Stimulated activated CD8-positive, alpha-beta memory T cell treated with anti-CD3 and anti-CD28 coated beads, Interleukin-2, amount 100 ng/mL, for 48 hours (primary cell): ENCODE measurements at places on chromosomes 12 and 14.

- no peak for DNase-seq
These were observed 557 bp downstream of the COPS7A start for GRCh38 chr12:6724409-6724797.

DNA sequence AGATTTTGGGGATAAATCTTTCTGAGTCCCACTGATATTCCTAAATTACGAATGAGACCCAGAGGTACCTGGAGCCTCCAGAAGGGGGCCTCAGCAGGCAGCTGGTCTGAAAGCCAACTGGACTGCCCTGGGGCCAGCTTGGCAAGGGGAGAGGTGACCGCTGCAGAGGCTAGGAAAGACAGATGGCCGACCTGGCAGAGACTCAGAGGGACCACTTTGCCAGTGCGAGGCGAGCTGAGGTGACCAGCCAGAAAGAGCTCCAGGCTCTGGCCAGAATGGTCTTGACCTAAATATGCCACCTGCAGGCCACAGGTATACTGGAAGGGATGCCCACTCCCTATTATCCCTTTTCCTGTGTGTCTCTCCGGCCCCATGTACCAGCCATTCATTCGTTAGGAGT, 256.8 kb upstream of the GARIN6 start:
- no peak for DNase-seq

DNA sequence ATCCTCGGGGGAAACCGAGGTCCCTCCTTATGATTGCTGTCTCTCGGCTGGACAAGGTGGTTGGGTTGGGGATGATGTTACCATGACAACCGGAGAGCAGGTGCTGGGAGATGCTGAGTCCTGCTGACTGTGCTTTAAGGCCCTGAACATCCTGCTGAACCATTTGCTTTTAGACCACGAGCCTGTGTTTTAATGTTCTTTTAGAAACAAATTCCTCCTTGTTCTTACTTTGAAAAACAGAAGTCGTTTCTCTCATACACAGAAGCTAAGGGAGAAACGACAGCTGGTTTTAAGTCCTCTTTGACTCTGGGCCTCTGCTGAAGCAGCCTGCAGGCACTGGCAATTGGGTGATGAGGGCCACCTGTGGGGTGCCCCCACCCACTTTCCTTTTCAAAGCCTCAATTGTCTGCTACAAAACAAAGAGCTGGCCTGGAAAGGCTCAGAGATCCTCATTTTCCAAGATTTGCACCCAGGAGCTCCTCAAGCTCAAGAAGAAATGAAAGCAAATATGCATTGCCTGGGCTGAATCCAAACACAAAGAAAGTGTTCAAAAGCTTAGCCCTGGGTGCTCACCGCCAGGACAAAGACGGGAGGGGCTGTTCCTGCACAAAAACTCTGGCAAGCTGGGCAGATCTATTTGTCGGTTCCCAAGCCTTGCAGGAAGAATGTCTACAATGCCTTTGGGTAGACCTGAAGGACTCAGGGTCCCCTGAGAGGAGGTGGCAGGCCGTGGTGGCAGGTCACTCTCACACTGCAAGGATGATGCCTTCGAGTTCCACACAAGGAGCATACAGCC, 90.0 kb upstream of the CLMN start:
- no peak for DNase-seq

DNA sequence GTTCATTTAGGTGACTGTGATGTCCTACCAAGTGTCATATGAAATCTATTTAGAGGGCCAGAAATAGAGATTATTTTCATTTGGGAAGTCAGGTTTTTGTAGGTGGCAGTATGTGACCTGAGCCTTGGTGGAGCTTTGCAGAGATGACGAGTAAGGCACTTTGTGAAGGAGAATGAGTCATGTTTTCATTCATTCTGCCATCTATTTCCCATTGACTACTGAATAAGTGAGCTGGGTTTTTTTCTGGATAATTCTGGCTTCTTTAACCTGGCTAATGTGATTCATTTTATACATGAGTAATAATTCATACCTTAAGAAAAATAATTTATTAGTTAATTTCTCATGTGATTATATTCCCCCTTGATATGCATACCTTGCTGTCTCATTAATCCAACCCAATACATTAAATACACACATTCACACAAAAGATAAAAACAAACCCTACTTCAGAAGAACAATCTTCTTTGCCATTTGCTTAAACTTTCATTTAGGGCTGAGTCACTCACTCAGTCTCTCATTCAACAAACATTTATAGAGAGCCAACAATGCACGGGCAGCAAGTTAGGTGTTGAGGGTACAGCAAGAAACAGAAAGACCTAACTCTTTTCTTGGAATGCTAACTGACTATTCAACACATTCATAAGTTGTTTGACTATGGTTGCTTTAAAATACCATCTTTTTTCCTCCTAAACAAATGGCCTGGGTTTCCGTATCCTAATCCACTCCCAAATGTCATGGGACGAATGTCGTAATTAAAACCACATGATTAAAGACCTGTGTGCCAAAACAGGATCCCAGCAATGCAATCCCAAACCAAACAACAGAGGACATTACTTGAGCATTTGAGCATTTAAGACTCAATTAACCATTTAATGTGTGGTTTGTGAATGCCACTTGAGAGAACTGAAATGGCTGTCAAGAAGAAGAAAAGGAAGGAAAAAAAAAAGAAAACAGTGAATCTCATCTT, 78.0 kb downstream of the KITLG start:
- no peak for DNase-seq

DNA sequence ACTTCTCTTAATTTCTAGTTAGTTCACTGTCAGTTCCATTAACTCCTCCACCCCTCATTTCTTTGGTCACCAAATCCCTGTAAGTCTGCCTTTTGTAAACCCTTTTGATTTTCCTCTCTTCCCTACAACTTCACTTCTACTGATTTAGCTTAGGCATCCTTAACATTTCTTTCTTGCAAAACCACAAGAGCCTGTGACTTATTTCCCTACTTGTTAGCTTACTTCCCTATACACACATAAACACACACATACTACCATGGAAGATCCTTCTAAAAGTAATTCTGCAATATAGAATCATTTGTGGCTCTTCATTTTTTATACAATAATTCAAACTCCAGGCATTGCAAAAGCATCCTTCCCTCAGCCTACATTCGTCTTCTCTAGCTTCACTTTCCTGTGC, 494.3 kb upstream of the USP15 start:
- DNase-seq: no peak

DNA sequence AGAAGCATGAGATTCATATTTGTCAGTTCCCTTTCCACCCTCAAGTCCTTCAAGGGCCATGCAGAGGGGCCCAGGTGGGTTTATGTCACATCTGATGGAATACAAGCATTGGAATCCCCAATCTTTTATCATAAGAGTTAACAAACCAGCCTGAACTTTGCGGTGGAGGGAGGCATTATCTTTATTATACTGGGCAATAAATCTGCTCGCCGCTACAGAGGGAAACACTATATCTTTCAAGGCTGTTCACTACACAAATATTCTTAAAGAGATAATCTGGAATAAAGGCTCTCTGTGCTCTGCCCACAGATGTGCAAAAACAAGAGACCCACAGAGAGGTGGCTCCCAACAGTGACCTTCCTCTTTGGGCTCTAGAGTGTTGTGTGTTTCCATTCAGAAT, 153.6 kb upstream of the PLEKHA5 start:
- no peak for DNase-seq

DNA sequence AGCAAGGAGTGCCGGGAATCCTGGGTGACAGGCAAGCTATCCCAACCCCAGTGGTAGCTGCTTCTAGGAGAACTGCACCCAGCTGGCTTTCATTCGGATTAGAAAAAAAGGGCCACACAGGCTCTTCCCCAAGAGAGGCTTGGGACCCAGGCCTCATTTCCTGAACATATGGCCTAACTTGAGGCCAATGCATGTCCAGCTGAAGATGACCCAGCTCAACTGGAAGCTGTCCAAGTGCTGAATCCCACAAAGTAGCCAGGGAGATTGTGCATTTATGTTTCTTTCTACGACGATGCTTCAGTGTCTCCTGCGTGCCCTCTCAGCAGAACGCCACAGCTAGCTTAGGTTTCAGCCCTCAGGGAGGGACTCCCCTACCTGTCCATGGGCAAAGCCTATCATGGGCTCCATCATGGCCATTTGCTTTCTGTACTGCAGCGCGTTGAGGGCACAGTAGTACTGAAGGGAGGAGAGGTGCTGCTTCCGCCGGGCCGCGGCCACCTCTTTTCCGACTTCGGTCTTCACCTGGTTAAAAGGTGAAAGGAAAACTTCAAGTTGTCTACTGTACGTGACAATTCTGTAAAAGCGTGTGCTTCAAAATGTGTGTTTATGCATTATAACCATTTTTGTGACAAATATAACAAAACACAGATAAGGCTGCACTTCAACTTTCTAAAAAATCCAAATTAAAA, 29.1 kb downstream of the APPL2 start:
- DNase-seq: no peak

DNA sequence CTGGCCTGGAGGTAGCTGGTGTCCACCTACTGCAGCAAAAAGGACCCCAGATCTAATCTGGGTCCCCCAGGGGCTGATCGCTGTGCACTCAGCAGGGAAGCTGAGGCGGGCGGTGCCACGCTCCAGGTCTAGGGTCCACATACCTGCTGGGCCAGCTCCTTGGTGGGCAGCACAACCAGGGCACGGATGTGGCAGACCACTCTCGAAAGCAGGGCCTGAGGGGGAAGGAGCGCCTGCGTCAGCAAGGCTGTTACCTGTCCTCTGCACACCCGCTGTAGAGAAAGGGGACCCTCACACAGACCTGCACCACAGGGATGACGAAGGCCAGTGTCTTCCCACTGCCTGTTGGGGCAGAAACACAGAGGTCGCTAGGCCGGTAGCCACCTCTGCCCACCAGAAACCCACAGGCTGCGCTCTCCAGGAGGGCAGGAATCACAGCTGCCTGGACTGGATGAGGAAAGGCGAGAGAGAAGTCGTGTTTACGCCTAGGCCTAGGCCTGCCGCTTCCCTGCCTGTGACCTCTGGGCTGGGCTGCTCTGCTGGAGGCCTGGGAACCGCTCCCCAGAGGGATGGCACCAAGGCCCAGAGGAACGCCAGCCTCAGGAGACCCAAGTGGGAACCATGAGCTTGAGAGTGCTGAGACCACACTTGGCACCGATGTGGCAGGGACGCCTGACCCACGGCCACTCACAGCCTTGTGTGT, 2.0 kb downstream of the DDX51 start:
- no peak for DNase-seq

GRCh38 chr12:31728289-31728916, 418 bp downstream of the AMN1 start:
- no peak for DNase-seq

GRCh38 chr14:103122947-103123633, at the start of gene TNFAIP2:
Gene TNFAIP2 (plus strand): TSS chr14:103123461. CDS start chr14:103126458, 2,997 bp downstream.
- no peak for DNase-seq

- no peak for DNase-seq
These were observed 21.2 kb downstream of the PEX5 start for GRCh38 chr12:7210642-7211151.

DNA sequence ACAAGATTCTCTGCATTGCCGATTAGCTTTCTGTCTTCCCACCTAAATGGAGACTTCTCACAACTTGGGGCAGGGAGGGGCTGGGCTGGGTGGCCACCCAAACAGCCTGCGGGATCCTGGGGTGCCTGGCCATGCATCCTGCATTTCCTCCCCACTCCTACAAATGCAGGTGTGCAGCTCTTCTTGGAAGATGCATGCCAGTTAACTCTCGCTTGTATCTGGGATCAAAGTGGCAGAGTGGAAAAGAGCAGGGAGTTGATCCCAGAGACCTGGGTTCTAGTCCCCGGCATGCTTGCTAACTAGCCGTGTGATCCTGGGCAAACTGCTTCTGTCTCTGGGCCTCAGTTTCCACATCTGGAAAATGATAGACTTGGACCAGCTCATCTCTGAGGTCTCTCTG, 136.6 kb downstream of the TSPAN9 start:
- no peak for DNase-seq

DNA sequence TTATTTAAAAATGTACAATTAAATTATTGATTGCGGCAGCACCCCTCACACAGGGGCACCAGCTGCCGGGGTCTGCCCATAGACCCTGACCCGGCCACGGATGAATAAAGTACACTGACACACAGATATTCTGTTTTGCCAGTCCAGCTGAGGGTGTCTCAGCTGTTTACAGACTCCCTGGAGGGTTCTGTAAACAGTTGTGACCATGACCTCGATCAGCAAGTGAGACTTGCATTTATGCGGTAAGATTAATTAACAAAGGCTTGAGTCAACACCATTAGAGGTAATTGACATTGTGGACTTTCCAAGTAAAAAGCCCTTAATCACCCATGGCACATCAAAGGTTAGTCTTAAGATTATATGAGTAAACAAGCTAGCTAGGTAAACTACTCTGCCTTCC, 94.3 kb downstream of the FUT8 start:
- DNase-seq: no peak

DNA sequence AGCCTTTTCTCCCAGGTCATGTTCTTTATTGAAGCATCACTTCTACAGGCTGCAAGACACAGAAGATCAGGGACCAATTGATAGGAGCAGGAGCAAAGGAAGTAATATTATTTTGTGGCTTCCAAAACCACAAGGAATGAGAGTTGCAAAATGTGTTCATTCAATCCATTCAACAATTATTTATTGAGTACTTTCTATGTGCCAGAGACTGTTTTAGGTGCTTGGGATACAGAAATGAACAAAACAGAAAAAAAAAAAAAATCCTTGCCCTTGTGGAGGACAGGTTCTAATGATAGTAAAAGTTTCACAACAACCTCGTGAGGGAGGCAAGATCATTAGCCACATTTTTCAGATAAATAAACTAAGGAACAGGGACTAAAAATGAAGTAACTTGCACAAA, 20.1 kb upstream of the DACT1 start:
- no peak for DNase-seq

DNA sequence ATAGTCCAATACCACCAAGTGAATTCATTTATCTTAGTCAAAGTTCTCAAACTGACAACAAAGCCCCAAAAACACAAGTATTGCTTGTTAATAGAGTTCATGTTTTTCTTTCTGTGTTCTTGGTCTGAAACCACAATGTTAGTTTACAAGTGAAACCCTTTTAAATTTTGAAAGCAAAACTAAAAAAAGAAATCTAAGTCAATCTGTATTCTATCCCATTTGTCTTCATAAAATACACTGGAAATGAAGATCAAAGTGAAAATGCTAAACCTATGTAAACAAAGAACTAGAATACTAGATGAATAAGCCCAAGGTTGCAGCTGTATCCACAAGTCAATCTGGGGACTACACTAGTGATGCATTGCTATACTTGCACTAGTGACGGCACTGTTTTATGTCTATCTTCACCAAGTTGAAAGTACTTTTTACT, 10.4 kb downstream of the MAP4K5 start:
- DNase-seq: no peak

GRCh38 chr12:108803428-108804105, 53.8 kb downstream of the SSH1 start:
- DNase-seq: peak; percentile 23

GRCh38 chr12:55716582-55716957, 724 bp downstream of the BLOC1S1 start:
- no peak for DNase-seq

- no peak for DNase-seq
These were observed 11.4 kb downstream of the GPX2 start for GRCh38 chr14:64931123-64931522.

DNA sequence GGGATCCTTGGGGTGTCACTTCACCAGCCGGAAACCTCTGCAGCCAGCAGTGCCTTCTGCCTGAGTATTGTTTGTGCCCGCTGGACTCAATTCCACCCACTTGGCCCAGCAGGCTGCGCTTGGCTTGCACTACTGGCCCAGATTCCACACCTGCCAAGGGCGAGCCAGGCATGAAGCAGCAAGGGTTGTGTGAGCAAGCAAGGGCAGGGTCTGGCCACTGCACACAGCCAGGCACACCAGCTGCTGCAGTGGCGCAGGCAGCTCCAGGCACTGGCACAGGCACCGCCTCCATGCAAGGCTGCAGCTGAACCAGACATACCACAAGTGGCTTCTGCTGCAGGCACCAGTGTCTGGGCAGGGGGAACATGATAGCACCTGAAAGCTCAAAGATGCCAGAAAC, 99.5 kb downstream of the NUAK1 start:
- DNase-seq: no peak
